ENCODE measurements at places on chromosomes 12 and 14.

DNA sequence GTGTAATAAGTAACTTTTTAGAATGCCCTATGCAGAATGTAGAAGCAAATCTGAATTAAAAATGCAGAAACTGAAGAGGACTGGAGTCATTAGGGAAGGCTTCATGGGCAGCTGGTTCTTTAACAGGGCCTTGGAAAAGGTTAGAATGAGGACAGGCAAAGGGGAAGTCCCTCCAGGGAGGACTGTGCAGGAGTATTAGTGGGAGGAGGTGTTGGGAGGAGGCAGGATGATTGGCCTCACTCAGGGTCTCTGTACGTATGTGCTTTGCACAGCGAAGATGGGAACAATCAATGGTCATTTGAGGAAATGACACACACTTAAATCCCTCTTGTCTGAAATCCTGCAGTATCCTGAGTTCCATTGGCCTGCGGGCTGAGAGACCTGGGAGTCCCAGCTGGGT is 119.7 kb downstream of the PTCSC3 start:
- no peak for DNase-seq

DNA sequence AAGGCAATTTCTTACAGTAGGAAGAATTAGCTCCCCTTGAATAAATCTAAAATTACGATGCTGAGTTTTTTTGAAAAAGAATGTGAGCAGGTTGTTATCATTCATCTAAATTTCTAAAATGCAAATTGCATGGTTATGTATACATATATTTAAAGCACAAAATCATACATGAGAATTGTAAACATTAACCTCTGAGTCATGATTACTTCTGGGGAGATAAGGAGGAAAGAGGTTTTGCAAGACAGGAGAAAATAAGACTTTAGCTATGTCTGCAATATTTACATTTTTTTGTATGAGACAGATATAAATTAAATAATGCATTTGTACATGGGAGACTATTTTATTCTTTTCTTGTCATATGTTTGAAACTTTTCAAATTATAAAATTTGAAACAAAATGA is 72.2 kb downstream of the TSPAN8 start:
- DNase-seq, result peak; percentile 25

DNA sequence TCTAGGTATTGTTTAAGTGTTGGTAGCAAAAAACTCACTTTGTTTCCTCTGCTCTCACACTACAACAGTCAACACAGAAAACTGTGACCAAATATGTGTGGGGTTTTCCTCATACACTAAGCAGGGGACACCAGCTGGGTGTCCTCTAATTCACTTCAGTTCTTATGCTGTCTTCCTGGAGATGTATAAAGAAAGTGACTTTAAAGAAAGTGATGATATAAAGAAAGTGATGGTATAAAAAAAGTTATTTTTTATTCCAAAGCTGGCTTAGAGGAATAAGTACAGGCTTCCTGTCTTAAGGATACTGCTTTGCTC is 31.4 kb downstream of the TDP1 start:
- DNase-seq, result no peak

GRCh38 chr14:50233166-50233950 is 2.0 kb upstream of the SOS2 start:
- no peak for DNase-seq

DNA sequence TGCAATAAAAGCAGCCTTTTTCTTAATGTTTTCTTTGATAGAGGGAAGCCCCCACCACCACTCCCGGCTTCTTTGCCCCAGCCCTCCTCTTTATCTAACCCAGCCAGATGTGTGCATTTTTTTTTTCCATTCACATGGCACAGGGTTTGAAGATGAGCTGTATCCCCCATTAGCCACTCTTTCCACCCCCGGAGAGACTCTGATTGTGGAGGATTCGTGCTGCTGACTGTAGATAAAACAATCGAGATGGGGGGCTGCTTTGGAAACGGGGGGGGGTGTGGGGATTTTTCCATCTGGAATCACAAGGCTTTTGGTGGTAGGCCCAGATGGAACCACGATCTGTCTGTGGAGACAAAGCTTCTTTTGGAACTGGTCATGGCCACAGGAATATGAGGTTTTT is 46.2 kb upstream of the VASH1 start:
- no peak for DNase-seq
